CD8-positive, alpha-beta T cell (primary cell): ENCODE measurements at places on chromosomes 7 and 10. TPM values are rescaled to one million over a fixed set of nuclear protein-coding genes. Genes with fewer than 3 reads are reported as not detected.

Gene PDGFA
- 2.3 TPM for total RNA-seq

Gene ADRA2A
- not detected for total RNA-seq

Gene PCLO
- total RNA-seq: not detected

Gene ANLN
- 1.0 TPM for total RNA-seq

Gene ADAMTS14
- not detected for total RNA-seq
